ENCODE measurements at places on chromosomes 4 and X. TPM values are rescaled to one million over a fixed set of nuclear protein-coding genes. Genes with fewer than 3 reads are reported as not detected.

DNA sequence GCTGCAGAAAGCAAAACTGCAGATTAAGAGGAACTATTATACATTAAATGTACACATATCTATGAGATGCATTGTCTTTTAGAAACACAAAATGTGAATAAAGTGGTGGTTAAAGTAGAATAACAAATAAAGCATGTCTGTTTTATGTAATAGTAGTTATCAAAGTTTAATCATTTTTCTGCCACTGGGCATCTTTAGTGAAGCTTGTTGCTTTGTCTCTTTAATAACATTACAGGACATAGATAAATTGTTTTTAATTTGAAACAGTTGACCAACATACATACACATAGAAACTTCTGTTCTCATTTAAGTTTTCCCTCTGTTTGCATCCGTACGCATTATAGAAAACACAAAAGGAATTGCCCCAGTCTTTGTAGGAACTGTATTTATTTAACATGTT is 1700.0 kb upstream of the ADGRL3 start:
- DNase-seq: no peak

The PRDM8 gene
- 5.2 TPM for total RNA-seq

- no peak for DNase-seq
Measured at GRCh38 chrX:152025656-152026440, 51.4 kb upstream of the GABRE start.

- DNase-seq: peak; percentile 32
Measured at GRCh38 chrX:149871940-149872339, 9.0 kb upstream of the MAGEA8 start.

The MAGEA1 gene
- not detected for total RNA-seq

The CFI gene
- total RNA-seq: 1.9 TPM

- DNase-seq: no peak
Measured at GRCh38 chrX:105744946-105745345, 77.4 kb upstream of the NRK start.

DNA sequence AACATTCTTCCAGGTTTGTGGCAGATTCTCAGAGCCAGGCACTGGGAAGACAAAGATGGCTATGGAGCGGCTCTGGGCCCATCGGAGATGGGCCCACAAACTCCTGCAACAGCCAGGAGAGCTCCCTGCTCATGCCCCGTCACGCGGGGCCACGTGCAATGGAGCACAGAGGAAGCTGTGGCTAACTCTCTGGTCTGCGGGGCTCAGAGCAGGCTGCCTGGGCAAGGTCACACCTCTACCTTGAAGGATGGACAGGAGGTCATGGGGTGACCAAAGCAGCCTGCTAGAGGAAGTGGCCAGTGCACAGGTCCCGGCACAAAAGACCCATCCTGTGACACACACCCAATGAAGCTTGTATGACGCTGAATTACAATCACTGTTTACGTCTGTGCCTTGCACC is 45.2 kb downstream of the C4orf50 start:
- DNase-seq: no peak

GRCh38 chrX:155334486-155335336 is at the start of gene CLIC2:
Gene CLIC2, minus strand, starts transcription at chrX:155334614. Its CDS starts 187 bp downstream, at chrX:155334427.
- DNase-seq: peak; percentile 17

GRCh38 chr4:147730333-147730732 is 1.6 kb upstream of the ARHGAP10 start:
- no peak for DNase-seq

DNA sequence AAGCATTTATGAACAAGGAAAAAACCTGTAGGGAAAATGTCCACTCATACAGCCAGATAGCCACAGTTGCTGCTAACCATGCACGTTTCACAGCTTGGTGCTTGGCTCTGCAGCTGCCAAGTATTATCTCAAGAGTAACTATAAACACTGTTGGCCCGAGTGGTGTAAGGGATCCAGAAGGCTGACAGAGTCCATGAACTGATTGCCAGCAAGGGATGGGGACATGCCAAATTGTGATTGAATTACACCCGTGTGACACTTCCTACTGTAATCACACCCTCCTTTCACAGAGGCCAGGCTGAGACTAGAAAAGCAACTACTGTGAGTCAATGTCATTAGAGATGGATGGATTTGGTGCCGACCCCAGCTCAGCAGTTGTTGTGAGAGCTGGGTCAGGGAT is 223.9 kb upstream of the ANKRD50 start:
- no peak for DNase-seq

The RAI2 gene
- 16.2 TPM for total RNA-seq

The ARHGAP6 gene
- total RNA-seq: 12.4 TPM

The TMPRSS11F gene
- not detected for total RNA-seq

DNA sequence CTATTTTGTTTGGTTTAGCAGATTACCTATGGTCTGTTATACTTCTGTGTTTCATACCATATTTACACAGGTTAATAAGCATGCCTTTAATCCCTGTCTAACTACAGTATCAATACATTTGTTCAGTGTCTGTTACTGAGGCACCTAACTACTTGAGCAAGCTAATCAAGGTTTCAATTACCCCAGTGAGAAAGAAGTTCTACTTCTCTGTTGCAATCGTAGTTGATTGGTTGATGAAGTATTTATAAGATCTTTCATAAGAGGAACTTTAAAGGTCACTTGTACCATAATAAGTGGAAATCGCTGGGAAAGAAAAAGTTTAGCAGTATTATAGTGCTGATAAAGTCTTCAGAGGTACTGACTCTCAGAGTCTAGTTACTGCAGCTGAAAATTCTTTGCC is 490.6 kb downstream of the RPA4 start:
- DNase-seq: no peak

The SPANXN3 gene
- not detected for total RNA-seq

- DNase-seq: no peak
Measured at GRCh38 chr4:146401274-146401673, 120.5 kb downstream of the SLC10A7 start.

GRCh38 chr4:10072420-10073017 is 44.1 kb downstream of the WDR1 start:
- no peak for DNase-seq

GRCh38 chr4:182932651-182933050 is 15.5 kb upstream of the DCTD start:
- DNase-seq: no peak

The POU4F2 gene
- not detected for total RNA-seq

DNA sequence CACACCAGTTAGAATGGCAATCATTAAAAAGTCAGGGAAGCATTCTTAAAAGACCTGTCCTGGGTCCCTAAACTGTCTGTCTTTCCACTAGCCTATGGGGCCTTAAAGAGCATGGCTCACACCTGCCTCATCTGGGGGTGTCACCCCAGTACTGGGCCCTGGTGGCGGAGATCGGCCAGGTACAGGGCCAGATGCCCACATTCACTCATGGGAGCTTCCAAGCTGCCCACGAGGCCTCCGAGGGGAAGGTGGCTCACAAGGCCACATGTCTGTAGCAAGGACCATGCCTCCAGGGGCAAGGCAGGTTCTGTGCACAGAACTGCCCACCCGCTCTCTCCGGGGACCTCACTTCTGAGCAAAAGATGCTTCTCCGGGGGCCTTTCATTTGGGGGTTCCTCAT is 55.5 kb upstream of the AFAP1 start:
- no peak for DNase-seq

DNA sequence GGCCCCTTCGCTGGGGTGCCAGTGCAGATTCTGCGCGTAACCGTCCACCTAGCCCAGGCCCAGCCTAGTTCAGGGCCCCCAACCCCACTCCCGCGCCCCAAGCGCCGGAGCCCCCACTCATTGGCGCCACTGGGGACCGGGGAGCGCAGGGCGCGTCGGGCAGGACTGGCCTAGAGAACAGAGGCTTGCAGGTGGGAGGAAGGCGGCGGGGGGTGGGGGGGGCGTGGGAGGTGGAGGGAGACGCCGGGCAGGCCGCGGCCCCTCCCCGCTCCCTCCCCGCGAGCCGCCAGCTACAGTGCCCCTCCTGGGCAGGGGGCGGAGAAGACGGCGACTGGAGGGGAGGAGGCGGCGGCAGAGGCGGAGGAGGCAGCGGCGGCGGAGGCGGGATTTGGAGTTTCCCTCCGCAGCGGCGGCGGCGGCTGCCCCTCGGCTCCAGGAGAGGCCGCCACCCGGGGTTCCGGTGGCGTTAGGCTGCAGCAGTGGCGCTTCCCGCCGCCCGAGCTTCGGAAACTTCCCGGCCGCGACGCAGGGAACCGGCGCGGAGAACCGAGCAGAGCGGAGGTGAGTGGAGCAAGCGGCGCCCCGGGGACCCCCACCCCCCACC is 4.8 kb upstream of the DUSP9 start:
- DNase-seq: no peak

The LCORL gene
- total RNA-seq: 14.7 TPM

- DNase-seq: no peak
Measured at GRCh38 chr4:73967866-73968265, 14.0 kb downstream of the PF4 start.

The BEX1 gene
- not detected for total RNA-seq

The SNX25 gene
- 17.1 TPM for total RNA-seq

The NDP gene
- 0.27 TPM for total RNA-seq

The CDX4 gene
- not detected for total RNA-seq

The AMBN gene
- total RNA-seq: not detected

- DNase-seq: peak; percentile 25
Measured at GRCh38 chr4:88033309-88033708, 25.9 kb downstream of the PKD2 start.

DNA sequence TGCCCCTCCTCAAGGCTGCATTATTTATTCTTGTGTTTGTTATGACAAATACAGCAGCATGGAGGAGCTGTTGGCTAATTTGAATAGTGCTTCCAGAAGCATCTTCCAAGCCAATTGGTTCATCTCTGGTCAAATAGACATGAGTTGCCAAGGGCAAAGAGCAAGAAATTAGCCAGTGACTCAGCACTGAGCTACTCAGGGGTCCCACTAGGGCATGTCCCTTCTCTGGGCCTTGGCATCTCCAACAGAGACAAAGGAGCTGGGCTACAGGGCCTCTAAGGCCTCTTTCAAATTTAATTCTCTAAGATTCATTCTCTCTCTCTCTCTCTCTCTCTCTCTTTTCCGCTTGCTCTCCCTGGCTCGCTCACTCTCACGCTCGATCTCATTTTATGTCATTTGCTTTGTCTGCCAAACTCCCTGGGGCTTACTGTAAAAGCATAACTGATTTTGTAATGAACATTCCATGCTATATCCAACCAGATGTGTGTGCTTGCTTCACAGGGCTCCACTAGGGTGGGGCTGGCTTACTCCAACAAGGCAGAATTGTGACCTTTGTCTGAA is 86.7 kb upstream of the MAGEA4 start:
- no peak for DNase-seq

GRCh38 chr4:24433515-24434214 is 150.7 kb downstream of the DHX15 start:
- DNase-seq: no peak

DNA sequence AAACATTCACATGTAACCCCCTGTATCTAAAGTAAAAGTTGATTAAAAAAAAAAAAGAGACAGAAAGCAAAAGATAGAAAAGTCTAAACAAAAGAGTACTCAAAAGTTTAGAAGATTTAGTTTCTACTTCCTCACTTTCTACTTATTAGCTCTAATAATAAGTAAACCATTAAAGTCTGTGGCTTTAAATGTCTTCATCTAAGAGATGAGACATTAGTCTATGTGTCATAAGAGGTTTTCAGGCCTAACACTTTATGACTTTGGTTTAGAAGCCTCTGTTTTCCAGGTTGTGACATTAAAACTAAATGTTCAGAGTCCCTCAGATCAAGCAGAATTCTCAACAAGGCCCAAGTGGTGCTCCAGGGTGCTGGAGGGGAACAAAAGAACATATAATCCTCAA is 42.2 kb upstream of the GUCY1A1 start:
- DNase-seq: no peak

GRCh38 chr4:174657472-174657871 is 135.2 kb upstream of the HPGD start:
- DNase-seq: no peak

The GLRA2 gene
- total RNA-seq: 0.79 TPM

DNA sequence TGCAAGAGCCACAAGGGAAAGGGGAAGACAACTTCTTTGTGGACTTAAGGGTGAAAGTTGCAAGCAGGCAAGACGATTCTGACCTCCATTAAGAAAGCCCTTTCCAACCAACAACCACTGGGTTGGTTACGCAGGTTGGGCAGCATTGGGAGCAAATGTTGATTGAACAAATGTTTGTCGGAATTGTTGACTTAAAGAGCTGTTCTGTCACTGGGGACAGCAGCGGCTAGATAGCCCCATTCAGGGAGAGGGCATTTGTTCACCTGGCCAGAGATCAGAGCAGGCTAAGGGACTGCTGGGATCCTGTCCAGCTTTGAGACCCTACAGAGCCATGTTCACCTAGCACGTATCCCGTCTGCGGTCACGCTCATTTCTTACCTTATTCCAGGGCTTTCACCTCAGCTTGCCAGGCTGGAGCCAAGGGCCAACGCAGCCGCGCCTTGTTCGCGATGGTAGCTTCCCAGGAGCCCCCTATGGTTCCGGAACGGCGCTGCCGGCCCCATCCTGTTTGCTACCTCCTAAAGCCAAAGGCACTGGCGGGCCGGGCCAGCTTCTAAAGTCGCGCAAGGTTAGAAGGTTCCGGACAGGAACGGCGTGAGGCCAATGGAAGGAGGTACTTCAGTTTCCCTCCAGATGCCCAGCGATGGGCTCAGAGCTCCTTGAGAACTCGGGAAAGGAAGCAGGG is 24.6 kb downstream of the F9 start:
- DNase-seq: no peak

- DNase-seq: no peak
Measured at GRCh38 chr4:306551-306961, 1.3 kb upstream of the ZNF732 start.

DNA sequence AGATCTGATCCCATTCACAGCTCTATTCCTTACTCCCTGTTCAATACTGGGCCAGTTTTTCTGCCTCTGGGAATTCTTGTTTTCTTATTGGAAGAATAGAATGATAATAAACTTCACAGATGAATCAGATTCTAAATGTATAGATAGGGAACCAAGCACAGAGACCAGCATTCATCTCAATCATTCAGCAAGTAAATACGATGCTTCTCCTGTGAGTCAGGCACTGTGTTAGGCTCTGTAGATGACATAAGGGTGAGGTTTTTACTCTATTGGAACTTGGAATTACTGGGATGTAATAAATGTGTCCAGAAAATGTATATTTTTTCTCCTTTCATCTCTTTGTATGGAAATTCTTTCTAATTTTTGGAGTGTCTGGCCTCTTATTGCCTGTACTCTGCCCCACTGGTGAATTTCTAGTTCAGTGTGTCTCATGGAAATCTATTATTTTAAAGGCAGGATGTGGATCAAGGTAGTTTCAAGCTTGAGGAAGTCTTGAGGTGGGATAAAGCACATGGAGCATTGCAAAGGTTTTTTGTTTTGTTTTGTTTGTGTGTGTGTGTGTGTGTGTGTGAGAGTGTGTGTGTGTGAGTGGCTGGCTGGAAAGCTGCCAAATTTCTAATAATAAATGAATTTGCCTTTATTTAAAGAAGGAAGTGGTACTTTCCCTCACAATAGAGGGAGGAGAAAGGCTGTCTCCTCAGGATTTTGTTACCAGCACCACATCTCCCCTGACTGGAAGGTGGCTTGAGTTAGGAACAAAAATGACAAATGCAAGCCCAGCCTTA is 117.9 kb upstream of the HS3ST1 start:
- no peak for DNase-seq

GRCh38 chr4:36165631-36166005 is 78.7 kb downstream of the ARAP2 start:
- no peak for DNase-seq

The TMEM144 gene
- total RNA-seq: 21.9 TPM

Measured in transverse colon (tissue), 4 donors.